ENCODE measurements at places on chromosomes 16 and 17.

- no peak for DNase-seq
These were observed 7.3 kb downstream of the VAT1 start for GRCh38 chr17:43014649-43015542.

DNA sequence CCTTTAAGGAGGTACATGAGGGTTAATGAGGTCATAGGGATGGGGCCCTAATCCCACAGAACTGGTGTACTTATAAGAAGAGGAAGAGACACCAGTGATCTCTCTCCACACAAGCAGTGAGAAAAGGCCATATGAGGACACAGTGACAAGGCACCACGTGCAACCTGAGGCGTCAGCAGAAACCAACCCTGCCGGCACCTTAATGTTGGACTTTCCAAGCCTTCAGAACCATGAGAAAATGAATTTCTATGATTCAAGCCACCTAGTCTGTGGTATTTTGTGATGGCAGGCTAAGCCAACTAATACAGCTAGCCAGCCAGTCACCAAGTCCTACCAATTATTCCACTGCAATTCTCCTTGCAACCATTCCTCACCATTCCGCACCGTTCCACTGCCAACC lies 39.5 kb downstream of the COPRS start:
- no peak for DNase-seq

GRCh38 chr17:31096106-31096436 lies 1.3 kb downstream of the NF1 start:
- DNase-seq, result peak; percentile 16

- no peak for DNase-seq
These were observed 302.7 kb downstream of the MAF start for GRCh38 chr16:79297805-79298204.

GRCh38 chr16:50547340-50548124 lies 664 bp upstream of the NKD1 start:
- no peak for DNase-seq

GRCh38 chr17:42287977-42288802 lies at the start of gene STAT5A:
Gene STAT5A (plus strand): TSS chr17:42288498. CDS start chr17:42289412, 914 bp downstream.
- DNase-seq, result peak; percentile 91

GRCh38 chr17:81153340-81153803 lies 11.9 kb upstream of the PVALEF start:
- no peak for DNase-seq

GRCh38 chr16:84455031-84455430 lies 49.4 kb downstream of the MEAK7 start:
- DNase-seq, result no peak

DNA sequence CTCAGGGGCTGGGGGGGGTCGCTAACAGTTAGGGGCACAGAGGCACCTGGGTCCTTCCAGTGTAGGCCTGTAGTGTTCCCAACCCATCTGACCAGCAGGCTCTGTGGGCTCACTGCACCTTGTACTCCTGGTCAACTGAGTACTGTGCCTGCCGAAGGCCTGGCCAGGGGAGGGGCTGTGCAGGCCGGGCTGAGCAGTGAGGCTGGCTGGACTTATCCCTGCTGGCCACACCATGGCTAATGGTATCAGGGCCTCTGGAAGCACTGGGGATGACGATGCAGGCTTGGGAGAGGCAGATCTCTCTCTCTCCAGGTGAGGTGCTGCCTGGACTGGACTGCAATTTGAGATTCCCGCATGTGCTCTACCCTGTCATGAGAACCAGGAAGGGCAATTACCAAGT lies 58.9 kb upstream of the SDK2 start:
- DNase-seq, result no peak

- no peak for DNase-seq
These were observed 110.4 kb downstream of the MSI2 start for GRCh38 chr17:57366558-57367351.

GRCh38 chr17:72512649-72513556 lies 392.1 kb downstream of the SOX9 start:
- DNase-seq, result no peak

DNA sequence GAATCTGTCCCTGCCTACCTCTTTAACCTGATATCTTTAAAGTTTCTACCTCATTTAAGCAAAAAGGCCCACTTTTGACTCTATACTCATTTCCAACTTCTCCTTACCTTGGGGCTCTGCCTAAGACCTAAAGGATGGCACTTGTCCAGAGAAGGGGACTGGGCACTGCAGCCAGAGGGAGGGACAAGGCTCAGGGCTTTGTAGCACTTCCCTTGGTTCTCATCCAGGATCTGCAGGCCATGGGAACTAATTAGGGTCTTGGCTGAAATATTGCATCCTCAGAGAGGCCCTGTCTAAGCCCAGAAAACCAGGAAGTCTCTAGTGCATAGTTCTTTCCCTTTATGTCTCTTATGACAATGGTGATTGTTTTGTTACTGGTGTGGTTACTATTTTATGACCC lies 37.3 kb downstream of the IRX5 start:
- no peak for DNase-seq
